Stimulated activated CD8-positive, alpha-beta memory T cell treated with anti-CD3 and anti-CD28 coated beads, Interleukin-15, amount 100 ng/mL, for 4 hours (primary cell): ENCODE measurements at places on chromosomes 4 and X.

DNA sequence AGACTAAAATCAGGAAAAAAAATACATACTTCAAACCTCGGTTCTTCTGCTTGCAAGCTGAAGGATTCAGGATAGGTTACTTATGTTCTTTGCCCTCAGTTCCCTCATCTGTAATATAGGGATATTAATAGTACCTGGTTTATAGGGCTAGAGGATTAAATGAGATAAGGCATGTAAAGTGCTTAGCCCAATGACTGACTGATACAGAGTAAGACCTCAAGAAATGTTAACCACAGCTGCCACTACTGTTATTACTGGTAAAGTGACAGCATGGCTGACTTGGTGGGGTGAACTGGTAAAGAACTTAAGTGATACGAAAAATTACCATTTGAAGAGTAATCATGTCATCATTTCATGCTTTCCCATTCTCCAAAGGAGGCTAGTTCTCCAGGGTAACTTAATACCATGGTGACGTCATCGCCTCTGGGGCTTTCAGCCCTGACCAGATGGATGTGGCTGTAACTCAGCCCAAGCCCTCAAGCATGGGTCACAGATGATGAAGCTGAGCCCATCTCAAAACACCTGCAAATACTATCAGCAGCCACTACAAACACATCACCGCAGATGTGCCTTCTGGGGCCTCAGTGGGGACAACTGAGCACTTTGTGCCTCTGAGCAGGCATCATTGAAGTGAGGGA, 44.5 kb upstream of the SCML1 start:
- DNase-seq: no peak

DNA sequence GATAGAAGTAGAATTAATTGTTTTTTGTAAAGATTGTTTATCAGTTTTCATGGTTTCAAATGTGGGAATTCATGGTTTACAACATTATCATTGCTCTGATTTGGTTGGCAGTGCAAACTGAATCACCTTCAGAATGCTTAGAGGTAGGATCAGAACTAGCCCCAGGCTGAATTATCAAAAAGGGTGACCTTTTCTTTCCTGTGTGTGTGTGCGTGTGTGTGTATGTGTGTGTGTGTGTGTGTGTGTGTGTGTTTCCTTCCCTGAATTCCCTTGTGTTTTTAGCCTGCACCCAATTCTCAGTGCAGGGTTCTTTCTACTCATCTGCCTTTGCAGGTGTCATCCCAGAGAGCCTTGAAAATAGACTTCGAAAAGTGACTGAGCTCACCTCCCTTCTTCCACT, 125.0 kb downstream of the BMPR1B start:
- no peak for DNase-seq

GRCh38 chr4:174538123-174538875, 16.0 kb upstream of the HPGD start:
- DNase-seq: no peak

- no peak for DNase-seq
These were observed 165.5 kb downstream of the CPEB2 start for GRCh38 chr4:15167743-15168142.

DNA sequence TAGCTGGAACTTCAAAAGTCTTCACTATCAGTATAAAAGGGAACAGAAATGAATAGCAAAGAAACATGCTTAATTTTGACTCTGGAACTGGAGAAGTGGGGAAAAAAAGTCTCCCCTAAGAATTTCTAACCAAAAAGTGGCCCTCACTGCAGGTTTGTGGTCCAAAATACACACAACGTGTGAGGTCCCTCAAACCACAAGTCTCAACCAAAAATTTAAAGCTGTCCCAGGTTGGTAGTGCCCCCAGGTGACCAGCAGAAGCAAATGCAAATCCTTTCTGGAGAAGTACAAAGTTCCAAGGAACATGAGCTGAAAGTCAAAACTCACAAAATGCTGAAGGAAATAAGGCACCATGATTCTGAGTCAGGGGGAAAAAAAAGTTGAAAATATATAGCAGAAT, 23.6 kb upstream of the VAMP7 start:
- no peak for DNase-seq

GRCh38 chrX:129239371-129239770, 283.9 kb downstream of the SMARCA1 start:
- DNase-seq: no peak

GRCh38 chr4:86991994-86992393, 57.2 kb downstream of the AFF1 start:
- no peak for DNase-seq

DNA sequence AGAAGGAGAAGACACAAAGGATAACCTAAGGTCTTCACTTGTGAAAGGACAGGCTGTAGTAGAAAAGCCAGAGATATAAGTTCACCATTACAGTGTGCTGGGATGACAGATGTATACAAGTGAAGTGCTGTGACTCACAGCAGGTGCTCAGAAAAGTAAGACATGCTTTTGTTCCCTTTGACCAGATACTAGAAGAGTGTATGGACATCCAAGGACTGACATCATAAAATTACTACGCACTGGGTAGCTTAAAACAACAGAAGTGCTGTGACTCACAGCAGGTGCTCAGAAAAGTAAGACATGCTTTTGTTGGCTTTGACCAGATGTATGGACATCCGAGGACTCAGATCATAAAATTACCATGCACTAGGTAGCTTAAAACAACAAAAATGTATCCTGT, 61.6 kb upstream of the BTC start:
- no peak for DNase-seq

- no peak for DNase-seq
These were observed 22.2 kb downstream of the GPAT3 start for GRCh38 chr4:83558059-83558653.

DNA sequence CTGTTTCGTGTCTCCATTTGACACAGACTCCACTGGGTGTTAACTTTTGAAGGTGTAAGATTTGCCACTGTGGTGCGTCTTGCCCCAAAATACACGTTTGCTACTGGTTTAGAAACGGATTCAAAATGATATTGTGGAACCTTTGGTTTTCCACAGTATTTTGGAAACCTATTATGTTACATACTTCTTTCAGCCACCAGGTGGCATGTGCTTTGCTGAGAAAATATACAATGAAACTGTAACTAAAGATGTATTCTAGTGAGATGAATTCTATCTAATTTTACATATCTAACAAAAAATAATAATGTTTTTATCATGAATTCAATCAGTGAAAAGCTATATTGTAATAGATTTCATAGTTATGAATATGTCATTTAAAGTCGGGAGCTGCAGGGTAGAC, 28.4 kb upstream of the SLITRK4 start:
- DNase-seq: no peak

DNA sequence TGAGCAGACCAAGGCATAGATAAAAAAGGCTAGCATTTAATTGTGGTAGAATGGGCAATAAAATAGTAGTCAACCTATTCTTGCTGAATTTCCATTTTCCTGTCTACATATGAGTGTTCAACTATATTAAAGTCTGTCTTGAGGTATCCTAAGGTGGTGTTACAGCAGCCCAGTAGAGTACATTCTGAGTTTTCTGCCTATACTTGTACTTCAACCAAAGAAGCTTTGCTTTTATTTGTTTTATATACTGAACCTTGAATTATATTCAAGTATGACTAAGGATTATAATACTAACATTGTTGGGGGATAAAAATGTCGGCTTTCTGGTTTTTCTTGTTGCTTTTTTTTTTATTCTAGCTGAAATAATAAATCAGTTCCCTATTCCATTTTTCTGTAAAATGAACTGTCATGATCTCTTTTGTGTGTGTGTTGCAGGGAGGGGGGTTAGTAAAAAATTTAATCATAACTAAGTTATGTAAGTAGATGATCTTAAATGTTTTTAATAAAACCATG, 106.7 kb downstream of the PDLIM5 start:
- DNase-seq: no peak

GRCh38 chr4:48756689-48757220, 23.3 kb downstream of the FRYL start:
- DNase-seq: no peak

GRCh38 chr4:139300431-139301112, 733 bp upstream of the NAA15 start:
- no peak for DNase-seq

DNA sequence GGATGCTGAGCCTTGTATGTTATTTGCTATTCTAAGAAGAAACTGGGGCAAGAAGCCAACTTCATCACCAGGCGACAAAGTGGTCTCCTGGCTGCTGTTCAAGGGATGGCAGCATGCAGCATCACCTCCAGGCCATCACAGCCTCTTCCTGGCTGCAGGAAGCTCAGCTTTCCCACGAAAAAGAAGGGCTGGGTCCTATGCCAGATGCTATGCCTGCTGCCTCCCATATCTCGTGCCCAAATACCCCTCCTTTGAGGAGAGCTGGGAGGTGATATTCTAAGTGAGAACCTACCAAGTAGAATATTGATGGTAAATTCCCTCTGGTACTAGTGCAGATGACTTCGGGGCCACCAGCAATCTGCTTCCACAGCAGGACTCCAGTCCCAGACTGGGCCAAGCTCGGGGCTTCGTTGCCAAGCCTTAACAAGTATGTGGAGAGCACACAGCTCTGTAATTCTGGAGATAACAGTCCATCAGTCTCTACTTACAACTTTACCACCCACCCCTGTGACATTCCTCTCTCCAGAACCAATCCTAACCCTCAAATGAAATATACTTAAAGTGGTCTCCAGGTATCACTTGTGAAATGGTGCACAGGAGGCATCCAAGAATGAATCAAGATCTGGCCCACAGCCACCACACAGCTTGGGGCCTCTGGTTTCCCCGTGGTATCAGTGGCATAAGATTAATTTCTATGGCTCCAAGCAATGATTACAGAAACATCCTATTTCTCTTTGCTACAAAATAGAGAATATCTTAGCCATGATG, 149.3 kb downstream of the PALLD start:
- no peak for DNase-seq

DNA sequence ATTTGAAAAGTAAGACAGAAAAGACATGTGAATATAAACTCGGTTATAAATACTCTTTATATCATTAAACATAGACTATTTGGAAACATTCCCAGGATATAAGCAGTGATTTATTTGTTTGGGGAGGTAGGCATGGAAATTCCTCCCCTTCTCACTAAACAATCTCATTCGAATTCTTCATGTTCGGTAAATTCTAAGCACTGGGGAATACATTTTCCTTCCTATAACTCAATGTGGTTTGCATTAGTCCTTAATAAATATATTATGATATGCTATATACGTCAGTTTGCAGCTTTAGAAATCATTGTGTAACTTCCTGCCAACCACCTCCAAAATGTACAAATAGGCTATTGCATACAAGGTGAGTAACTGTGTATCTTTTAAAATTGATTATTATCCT, 99.6 kb downstream of the UGT8 start:
- DNase-seq: no peak

DNA sequence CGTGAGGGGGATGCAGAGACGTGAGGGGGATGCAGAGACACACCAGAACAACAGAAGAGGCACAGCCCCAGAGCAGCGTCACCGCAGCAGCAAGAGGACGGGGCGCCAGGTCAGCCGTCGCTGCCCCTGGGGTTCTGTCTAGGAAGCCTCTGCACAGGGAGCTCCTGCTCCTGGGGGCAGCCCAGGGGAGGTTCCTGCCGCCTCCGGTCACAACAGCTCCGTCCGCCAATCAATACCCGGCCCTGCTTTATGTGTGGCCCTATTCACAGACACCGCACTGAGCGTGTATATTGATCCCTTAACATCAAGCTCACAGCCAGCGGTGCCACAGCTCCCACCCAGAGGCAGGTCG, 69.6 kb downstream of the FAM53A start:
- no peak for DNase-seq

- DNase-seq: no peak
These were observed 41.2 kb upstream of the DUSP21 start for GRCh38 chrX:44802613-44803012.

GRCh38 chrX:113726009-113726408, 857.9 kb upstream of the HTR2C start:
- DNase-seq: no peak

DNA sequence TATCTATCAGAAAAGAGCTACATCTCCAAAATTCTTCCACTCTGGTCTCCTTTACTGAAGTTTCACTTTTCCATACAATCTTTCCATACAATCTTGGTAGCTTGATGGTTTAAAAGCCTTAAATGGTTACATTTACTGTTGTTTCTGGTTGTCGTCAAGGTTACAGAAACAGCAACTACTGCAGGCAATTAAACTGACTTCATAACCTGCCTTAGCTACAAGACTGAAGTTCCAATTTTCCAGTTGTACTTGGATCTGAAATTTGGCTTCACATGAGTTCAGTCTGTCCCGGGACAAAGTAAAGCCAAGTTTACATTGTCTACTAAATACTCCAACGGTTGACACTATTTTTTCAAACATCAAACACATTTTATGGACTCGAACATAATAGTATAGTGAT, 326.4 kb downstream of the ANKRD50 start:
- DNase-seq: no peak

DNA sequence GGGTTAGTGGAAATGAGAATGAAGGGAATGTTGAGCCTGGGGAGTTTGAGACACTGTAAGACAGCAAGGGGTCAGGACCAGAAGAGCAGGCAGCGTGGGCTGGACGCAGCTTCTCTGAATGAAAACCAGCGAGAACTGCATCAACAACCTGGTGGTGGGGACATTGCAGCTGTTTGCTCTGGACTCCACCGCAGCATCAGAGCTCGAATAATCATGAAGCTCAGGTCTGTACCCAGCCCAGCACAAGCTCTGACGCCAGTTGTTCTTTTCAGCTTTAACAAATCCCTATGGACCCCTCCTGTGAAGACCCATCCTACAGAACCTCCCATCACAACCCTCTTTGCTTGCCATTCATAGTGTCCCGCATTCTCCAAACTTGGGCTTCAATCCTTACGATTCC, 106.8 kb upstream of the PNPLA4 start:
- DNase-seq: no peak

GRCh38 chr4:156378033-156378665, 424.5 kb upstream of the CTSO start:
- DNase-seq: no peak

GRCh38 chr4:57148831-57149505, 38.8 kb upstream of the IGFBP7 start:
- no peak for DNase-seq

DNA sequence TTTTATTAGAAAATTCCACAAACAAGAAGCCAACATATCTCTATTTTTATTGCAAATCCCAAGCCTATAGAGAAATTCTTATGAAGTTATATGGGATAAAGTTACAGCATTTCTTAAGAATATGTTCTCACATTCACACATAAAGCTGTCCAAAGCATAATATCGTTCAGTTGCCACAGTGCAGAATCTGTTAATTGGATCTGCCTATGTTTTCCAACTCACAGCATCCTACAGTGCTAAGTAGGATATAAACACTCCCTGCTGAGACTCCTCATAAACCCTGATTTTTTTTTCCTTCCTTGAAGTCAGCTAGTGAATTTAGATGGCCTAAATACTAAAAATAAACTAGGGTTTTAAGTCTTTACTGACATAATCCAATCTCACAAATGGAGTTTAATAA, 307.9 kb downstream of the PDGFC start:
- no peak for DNase-seq

DNA sequence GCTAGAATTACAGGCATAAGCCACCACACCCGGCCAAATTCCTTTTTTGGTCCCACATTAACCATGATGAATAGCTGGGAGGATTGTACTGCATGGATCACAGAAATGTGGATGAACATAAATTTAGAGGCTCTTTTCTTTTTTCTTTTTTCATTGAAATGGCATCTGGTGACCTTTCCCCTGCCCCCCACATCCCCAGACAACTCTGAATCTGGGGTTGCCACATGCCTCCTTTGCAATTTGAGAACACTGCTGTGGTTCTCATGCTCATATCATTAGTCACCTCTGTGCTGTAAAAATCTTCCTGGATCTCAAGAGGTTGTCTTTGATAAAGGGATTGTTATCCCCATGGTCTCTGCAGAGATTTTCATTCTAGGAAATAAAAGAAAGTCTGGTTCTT, 22.8 kb upstream of the FMR1NB start:
- DNase-seq: no peak

- DNase-seq: no peak
These were observed 94.6 kb upstream of the CASK start for GRCh38 chrX:42017971-42018370.
